Astrocyte (in vitro differentiated cells and primary cell): ENCODE measurements at places on chromosomes 1 and 21.
A peak's percentile ranks its signal among the peaks of the same experiment; 100 is the strongest.

DNA sequence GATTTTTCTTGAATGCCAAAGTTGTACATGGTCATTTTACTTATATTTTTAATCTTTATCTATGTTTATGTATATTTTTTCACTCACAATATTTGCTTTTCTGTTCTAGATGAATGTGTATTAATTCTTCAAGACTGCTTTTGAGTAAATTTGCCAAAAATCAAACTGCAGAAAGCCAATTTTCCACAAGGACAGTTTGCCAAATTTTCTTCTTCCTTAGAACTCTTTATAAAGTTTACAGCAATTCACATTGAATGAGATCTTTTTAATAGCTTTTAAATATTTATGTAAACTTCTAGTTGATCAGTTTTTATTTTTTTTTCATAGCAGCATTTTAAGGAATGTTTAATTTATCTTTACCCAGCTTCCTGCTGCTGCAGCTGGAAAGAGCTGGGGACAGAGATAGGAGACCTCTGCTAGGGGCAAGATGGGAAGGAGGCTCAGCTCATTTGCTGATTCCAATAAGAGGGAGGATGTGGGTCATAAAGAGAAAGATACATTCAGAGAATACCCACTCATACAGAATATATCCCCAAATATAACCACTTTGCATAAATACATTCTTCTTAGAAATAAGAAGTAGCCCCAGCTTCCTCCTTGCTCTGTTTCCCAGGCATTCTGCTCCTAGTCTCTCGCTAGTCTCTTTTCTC, 93.0 kb downstream of the ODF2L start:
- no peak for DNase-seq

- peak; percentile 41 for DNase-seq
Observed at GRCh38 chr1:113784104-113784779, 25.0 kb upstream of the PHTF1 start.

GRCh38 chr1:147773215-147773715, 12.9 kb upstream of the GJA5 start:
- DNase-seq: no peak

- DNase-seq: peak; percentile 56
Observed at GRCh38 chr1:234851450-234852438, 241.8 kb upstream of the IRF2BP2 start.

- no peak for DNase-seq
Observed at GRCh38 chr1:53536606-53537005, 77.4 kb downstream of the DMRTB1 start.

GRCh38 chr1:116261227-116261626, 111.8 kb upstream of the ATP1A1 start:
- no peak for DNase-seq

DNA sequence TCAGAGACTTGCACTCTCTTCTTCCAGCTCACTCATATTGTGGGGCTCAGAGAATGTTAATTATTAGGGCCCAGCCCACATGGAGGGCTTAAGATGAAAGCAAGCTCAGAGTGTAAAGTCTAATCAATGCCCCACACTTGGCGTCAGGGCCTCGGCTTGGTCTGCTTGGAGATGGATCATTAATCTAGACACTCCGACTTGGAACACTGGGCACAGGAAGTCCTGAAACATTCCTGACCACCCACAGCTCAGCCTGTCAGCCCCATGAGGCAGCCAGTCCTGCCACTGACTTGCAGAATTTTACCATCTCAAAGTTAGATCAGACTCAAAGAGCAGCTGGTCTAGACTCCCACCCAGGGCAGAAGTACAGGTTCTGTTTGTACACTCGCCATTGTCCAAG, 69.8 kb upstream of the TRABD2B start:
- no peak for DNase-seq

GRCh38 chr21:33750017-33750416, 107.7 kb downstream of the ITSN1 start:
- no peak for DNase-seq

DNA sequence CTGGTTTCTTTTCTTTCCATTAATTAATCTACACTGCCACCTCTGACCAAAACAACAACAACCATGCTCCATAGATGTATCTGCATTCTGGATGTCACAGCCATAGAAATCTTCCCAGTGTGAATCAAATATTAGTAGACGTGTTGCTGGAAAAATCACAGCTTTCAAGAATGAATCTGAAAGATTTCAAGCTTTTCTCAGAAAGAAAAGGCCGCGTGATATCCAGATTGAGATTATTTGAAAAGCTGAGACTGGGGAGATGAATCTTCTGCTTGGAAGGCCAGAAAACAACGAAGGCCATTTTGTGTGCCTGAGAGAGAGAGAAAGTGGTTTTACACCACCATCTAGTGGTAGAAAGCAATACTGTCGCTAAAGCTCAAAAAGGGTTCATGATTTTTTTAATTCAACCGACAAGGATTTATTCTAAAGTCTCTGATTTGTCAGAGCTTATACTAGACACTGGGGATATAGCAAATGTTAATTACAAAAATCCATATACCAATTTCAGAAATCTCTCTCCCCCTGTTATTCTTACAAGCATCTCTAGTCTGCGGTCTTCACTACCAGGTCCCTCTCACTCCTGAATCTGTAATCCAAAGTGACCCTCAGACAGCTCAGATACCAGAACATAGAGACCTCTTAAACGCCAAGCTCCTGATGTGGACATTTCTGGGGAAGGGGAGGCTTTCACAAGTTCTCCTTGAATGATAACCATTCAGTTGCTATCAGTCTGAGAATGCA, 87.5 kb upstream of the SGIP1 start:
- peak; percentile 40 for DNase-seq

- peak; percentile 38 for DNase-seq
Observed at GRCh38 chr1:75519651-75520427, 91.1 kb downstream of the SLC44A5 start.

GRCh38 chr1:116330846-116331245, 42.2 kb upstream of the ATP1A1 start:
- no peak for DNase-seq

DNA sequence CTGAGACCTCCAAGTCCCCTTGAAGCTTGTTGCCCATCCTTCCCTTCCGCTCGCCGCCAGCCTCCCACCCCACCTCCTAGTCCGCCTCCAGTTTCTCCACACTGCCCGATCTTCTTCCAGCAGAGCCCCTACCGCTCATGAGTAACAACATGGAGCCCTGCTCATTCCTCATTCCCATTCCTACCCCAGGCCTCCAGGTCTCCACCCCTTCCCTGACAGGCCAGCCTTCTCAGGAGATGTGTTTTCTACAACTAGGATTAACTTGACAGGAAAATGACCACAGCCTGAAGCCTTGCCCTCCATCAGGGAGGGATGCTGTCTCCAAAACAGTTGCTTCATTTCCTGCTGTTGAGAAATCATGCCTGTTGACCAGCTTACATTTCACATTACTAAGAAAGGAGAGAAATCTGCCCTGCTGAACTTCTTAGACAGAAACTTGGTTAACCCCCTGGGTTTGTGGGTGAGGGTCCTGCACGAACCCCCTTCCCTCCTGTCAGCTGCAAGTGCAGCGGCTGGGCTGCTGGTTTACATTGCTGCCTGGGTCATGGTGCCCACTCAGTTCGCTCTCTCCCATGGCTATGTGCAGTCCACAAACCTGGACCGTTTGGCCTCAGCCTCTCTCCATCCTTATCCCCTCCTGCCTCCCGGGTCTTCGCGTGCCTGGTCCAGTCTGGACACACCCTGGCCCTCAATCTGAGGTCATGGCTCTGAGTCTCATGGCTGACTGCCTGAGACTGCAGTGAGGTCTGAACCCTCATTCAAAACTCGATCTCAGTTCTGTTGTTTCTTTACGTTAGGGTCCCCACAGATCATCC, 16.1 kb upstream of the CHI3L1 start:
- DNase-seq: peak; percentile 73

GRCh38 chr1:233704898-233705723, 91.2 kb downstream of the KCNK1 start:
- DNase-seq: no peak

- no peak for DNase-seq
Observed at GRCh38 chr1:154862907-154863306, 7.2 kb downstream of the KCNN3 start.

DNA sequence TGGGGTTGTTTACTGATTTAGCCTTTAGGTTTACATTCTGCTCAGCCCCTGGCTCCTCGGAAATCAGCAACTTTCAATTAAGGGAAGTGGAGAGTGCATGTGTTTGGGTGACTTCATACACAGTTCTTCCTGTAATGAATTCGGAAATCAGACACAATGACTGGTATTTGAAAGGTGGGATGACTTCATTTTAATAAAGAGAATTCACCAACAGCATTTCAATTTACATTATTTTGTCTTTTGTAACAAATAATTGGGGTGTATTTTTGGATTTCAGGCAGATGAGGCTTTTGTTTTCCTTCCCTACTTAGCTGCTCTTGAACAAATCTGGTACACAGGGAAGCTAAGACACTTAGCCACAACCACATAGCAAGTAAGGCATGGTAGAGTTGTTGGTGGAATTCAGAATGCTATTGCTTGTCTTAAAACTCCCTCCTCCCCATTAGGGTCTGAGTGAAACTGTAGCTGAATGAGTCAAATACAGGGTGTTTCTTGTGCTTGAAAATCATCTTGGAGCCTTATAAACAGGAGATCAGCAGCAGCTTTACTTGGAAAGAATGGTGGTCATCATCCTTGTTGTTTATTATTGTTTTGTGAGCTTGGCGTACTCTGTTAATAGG, 917 bp downstream of the STX12 start:
- DNase-seq: peak; percentile 43

- no peak for DNase-seq
Observed at GRCh38 chr21:26557106-26557505, 16.0 kb downstream of the CYYR1 start.

GRCh38 chr1:27601771-27602461, 2.0 kb downstream of the AHDC1 start:
- DNase-seq: no peak

DNA sequence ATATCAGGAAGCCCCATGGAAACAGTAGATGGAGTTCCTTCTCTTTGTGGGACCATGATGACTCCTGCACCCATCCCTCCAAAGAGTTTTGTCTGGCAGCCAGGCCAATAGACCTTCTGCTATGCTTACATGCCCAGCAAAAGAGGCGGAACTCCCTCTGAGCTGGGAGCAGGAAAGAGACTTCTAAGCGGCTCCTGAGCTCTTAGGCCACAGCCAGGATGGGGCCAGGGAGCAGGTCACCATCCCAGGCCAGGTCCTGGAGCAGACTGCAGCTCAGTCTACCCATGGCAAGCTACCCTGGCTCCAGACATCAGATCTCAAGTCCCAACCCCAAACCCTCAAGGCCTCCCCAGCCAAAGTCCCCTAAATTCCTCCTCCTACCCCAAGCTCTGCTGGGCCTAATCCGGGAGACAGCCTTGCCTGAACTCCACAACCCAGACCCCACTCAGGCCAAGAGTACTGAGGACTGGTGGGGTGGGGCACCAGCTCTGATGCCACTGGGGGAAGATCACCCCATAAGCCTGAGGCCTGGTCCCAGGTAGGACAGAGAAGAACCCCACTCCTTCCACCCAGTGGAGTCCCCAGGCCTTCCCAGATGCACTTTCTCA, 387.9 kb downstream of the MATN1 start:
- no peak for DNase-seq

GRCh38 chr1:66696771-66697170, 55.5 kb upstream of the DYNLT5 start:
- DNase-seq: no peak

GRCh38 chr1:49351768-49352167, 575.1 kb upstream of the BEND5 start:
- DNase-seq: peak; percentile 63

DNA sequence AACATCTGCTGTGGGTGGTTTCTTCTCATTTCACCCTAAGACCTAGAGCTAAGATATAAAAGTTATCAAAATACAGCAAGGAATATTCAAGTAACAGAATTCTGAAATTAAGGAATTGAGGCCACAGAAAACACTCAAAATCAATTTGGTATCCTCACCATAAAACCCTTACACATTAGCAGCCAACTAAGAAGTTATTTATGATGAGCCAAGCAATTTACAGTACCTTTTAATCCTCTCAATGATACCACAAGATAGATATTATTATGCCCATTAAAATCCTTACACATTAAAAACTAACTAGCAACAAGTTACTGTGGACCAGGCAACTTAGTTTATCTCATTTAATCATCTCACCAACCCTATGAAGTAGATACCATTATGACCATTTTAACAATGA, 81.6 kb downstream of the FAF1 start:
- no peak for DNase-seq

DNA sequence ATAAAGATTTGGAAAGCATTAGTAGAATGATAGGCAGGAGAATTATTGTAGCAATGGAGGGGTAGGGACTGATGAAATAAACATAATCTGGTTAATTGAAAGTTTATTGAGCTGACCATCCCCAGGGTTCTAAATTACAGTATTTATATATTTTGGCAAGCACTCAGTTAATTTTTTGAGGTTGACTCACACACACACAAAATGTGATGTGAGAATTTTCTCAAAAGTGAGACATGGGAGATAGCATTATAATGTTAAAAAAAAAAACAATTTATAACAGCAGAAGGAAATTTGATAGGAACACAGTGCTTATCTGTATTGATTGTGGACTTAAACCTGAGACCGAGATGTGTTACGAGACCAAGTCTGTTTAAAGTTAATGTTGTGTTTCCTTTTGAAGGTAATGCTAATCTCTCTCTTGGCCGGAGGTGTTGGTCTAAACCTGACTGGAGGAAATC, 24.6 kb downstream of the TRIM45 start:
- DNase-seq: peak; percentile 63

DNA sequence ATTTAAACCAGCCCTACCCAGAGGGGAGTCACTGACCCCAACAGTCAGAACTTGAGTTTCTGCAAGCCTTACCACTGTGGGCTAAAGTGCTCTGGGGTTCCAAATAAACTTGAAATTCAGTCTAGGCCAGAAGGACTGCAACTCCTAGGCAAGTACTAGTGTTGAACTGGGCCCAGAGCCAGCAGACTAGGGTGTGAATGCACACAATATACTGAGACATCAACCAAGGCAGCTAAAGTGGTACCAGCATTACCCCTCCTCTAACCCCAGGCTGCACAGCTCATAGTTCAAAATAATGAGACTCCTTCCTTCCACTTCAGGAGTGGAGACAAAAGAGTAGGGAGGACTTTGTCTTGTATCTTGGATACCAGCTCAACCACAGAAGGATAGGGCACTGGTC, 18.9 kb upstream of the IL20 start:
- no peak for DNase-seq

GRCh38 chr1:156676820-156677615, at the start of gene NES:
Gene NES (minus strand): TSS chr1:156677407. CDS start chr1:156677264, 143 bp downstream.
- no peak for DNase-seq

DNA sequence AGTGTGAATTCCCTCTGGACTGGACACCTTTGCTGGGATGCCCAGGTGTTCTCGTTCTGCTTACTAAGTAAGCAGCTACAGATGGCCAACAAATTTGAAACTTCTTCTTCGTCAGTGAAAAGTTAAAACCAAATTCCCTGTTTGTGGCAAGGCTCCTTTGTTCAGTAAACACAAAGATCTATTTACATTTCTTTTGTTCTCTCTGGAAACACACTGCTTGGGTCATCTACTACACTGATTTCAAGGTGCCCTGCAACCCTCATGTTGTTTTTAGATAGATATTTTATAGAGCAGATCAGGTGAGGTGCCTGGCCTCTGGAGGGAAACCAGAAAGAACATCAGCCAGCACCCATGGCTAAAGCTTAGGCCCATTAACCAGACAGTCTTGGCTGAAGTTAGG, 157.2 kb upstream of the UBE2U start:
- no peak for DNase-seq

- DNase-seq: no peak
Observed at GRCh38 chr1:202376247-202376646, 27.7 kb downstream of the PPP1R12B start.
